Stimulated activated CD8-positive, alpha-beta memory T cell treated with anti-CD3 and anti-CD28 coated beads, Interleukin-15, amount 100 ng/mL, for 24 hours (primary cell): ENCODE measurements at places on chromosomes 3 and 15.

- DNase-seq: no peak
These were observed 5.6 kb upstream of the MECOM start for GRCh38 chr3:169668957-169669741.

DNA sequence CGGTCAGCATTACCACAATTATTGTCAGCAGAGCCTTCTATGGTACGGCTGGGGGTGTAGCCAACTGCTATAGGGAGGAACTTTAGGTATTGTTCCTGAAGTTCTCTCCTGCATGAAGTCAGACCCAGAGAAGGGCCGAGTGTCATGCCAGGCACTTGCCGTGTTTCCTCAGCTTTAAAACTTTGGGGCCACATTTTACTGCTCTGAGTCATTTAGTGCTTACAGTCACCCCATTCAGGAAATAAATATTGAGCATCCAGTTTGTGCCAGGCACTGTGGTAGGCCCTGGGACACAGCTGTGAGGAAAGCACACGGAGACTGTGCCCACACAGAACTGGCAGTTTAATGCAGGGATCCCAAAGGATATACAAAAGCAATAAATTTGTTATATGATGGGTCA is 54.5 kb upstream of the APEH start:
- no peak for DNase-seq

GRCh38 chr3:188472336-188472735 is 318.4 kb downstream of the LPP start:
- no peak for DNase-seq

DNA sequence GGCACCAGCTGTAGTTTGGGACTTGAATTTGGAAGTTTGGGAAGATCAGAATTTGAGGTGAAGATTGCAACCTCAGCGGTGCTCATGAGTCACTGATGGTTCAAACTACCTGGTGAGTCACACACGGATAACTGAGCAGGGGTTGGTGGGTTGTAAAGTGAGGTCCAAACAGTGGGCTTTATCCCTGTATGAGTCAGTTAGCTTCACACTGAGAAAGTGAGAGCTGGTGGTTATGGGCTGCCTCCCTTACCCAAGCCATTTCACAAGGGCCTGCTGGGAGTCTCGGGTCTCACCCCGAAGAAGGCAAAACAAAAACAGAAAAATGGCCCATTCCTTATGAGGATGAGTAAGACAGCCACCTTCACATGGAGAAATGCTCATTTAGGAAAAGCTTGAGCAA is 77.0 kb downstream of the ITGA11 start:
- DNase-seq: no peak

DNA sequence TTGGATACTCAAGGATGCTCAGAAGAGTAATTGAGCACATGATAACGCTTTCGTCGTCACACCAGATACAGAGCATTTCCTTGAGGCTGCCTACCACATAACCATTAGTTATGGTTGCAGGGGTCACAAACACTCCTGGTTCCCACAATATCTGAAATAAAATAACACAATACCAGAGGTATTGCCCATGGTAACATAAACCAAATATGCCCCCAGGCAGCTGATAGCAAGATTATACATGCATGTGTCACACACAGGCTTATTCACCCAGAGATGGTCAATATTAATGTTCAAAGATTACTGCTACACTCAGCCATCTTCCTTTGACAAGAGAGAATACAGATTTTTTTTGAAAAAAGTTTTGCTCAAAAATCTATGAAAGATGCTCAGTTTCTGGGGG is 7.3 kb downstream of the RPL39L start:
- no peak for DNase-seq

DNA sequence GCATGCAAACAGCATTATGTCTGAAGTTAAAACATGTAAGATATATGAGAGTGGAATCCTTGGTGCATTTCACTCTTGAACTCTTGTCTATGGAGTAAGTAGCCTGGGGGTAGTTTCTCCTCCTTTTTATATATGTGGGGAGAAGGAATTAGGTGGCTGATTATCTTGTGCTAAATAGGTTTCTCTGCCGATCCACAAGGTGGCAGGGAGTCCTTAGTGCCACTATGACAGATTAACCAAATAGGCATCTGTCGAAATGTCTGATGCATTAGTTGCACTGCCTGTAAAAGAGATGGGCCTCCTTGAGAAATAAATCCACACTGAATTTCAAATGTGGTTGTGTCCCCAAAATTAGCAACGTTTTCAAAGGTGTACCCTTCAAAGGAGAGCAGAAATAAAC is 170.1 kb downstream of the CNTN4 start:
- no peak for DNase-seq

DNA sequence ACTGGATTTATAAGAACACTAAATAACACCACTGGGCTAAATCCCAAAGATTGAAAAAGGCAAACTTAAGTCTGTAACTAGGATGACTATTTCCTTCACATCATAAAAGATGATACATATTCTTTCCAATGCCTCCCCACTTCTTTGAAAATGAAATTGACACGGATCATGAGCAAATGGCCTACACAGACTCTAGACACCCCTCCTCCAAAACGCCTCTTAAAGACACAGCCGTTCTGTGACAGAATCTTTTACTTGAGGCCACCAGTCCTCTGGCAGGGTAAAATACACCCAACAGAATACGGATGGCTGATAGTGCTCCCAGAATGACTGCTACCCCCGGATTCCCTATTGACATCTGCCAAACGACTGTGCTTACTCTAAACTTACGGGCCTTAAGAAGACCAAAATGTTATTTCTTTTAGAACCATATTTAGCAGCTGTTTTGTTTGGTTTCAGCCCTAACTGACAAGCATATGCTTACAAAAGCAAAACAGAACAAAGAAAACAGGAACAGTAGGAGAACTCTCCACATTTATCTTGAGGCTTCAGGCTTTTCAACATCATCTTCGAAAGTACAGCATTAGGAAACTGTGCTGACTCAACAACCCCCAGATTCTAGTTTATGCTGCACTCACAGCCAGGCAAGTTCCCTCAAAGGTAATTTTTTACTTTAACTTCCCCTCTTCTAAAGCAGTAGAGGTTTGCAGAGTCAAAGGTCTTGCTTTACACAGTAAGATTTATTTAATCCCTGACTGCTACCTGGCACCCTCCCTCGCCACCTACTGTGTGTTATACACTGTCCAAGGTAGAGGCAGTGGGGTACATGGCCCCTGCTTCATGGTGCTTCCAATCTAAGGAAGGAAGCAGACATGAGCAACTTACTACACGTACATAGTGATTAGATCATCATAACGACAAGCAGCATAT is 84.3 kb downstream of the TNIK start:
- DNase-seq: no peak

- no peak for DNase-seq
These were observed 130.4 kb downstream of the PPM1L start for GRCh38 chr3:160886421-160886820.

GRCh38 chr3:173479301-173479700 is 81.8 kb downstream of the NLGN1 start:
- DNase-seq: no peak

DNA sequence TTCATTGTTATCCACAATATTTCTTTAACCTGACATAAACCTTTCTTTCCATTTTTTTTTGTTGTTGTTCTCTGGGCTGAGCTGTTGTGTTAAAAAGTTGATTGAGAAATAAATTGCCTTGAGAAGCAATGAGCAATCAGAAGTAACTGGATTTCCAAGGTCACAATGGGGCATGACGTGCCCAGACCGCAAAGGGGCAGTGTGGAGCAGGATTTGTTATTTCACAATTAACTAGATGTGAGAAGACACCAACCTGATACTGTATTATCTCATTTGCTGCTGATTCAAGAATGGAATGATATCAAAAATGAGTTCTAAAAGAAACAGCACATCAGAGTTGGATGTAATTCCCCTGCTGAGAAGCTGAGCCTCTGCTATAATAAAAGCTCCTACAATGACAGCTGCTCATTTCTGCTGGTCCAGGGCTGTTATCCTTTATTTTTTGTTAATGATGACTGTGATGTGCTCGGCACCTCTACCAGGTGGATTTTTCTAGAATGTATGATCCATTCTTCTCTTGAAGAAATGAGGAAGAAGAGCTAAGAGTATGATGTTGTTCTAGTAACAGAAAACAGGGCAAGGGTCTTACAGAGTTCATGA is 28.1 kb downstream of the CPNE4 start:
- no peak for DNase-seq

GRCh38 chr3:167162083-167162482 is 218.0 kb downstream of the ZBBX start:
- DNase-seq: no peak

GRCh38 chr3:146124126-146124801 is 36.7 kb downstream of the PLOD2 start:
- DNase-seq: no peak

- no peak for DNase-seq
These were observed 851 bp upstream of the TEX55 start for GRCh38 chr3:119145128-119145499.

GRCh38 chr15:38610748-38611147 is 46.1 kb upstream of the RASGRP1 start:
- no peak for DNase-seq

DNA sequence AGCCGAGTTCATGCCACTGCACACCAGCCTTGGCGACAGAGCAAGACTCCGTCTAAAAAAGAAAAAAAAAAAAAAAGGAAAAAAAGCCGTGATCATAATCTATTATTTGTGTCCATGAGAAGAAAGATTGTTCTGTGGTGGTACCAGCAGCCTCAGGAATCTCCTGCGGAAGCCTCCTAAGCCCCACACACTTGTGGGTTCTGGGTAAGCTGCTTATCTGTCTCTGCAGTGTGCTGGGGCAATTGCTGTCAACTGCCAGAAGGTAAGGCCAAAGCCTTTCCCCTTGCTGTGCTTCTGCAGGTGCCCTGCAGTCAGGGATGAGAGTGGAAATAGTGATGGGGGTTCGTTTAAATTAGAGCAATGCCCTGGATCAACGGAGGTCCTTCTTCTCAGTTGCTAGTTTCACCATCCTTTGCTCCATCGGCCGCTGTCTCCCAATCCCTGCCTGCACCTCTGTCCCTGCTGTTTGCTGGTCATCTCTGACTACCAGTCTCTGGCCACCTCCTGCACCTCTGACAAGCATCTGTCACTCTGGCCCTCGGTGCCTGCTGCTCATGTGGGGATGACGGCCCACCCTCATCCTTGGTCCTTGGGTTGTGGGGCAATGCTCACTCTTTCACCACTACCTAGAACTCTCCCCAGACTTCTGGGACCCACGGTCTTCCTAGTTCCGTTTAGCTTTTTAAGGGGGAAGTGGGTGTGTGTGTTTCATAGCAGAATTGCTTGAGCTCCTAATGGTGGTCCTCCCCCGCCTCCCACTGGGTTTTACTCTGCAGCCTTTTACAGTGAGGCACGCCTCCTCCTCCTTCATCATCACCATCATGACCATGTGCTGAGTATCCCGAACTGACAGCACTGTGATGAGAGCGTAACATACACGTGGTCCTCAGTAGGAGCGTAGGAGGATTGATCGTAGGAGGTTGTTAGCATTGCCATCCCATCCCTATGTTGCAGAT is 25.5 kb downstream of the CHRD start:
- no peak for DNase-seq

DNA sequence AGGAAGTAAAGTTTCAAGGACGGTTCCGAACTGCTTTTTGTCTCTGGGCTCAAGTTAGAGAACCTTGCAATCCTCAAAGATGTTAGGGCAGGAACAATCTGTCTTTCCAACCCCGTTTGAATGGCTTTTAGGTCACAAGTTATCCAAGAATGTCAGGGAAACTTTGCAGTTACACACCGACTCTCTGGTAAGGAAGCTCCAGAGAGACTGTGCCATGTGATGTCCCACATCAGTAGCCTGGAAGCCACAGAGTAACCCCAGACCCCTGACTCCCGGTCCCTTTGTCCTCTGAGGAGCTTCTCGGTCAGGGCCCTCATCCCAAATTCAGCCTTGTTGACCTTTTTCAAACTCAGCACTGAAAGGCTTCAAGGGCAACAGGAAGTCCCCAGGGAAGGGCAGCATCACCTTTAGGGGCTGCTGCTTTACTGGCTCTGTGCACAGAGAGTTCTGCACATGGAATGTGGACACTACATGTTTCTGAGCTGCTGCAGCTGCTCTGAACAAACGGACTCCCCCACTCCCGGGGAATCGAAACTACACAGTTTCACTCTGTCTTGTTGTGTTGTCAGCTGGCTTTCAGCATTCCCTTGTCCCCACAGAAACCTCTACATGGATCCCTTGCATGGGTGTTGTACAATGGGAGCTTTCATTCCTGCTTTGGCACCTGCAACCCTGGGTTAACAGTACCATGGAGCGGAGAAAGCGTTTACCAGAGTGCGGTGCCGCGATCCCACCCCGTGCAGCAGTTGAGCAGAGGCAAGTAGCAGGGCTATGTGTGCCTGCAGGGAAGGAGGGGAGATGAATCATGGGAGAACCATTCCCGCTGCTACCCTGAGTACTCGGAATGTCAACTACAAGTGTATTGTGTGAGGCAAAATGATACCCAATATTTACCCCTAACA is 408.2 kb upstream of the THBS1 start:
- DNase-seq: no peak

DNA sequence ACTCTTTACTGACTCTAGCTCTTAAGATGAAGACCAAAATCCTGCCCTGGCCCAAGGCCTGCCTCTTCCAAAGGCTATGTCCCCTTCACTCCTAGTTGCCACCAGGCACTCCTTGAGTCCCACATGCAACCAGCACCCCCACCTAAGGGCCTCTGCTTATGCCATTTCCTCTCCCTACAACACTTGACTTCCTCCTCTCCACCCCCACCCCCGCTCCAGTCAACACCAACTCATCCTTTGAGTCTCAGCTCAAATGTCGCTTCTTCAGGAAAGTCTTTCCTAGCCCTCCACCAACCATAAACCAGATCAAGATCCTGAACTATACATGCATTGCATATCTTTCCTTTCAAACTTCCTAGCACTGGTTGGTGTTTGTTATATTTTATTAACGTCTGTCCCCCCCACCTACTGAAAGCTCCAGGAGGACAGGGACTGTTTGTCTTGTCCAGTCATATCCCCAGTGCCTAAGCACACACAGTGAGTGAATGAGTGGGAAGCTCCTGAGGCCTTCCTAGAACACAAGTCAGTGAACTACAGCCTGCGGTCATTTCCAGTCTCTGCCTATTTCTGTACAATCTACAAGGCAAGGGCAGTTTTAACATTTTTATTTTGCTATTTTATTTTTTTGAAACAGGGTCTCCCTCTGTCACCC is 7.3 kb downstream of the TBC1D2B start:
- no peak for DNase-seq

- no peak for DNase-seq
These were observed 30.3 kb upstream of the GADL1 start for GRCh38 chr3:30924763-30925162.

DNA sequence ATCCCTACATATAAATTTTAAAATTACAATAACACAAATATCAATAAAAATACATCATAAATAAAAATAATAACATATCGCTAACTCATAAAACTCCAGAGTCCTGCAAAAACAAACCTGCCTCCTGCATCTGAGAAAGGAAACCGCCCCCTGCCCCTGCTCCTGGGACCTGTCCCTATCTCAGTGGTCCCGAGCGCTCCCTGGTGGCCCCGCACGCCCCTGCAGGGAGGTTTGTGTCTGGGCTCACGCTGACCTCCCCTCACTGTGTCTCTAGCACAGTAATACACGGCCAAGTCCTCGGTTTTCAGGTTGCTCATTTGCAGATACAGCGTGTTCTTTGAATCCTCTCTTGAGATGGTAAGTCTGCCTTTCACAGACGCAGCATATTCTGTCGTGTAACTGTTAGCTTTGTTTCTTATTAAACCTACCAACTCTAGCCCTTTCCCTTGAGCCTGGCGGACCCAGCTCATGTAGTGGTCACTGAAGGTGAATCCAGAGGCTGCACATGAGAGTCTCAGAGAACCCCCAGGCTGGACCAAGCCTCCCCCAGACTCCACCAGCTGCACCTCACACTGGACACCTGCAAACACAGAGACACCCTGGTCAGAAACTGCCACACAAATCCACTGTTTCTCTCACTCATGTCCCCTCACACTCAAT is 554.1 kb downstream of the GOLGA6L6 start:
- no peak for DNase-seq
